ENCODE measurements at places on chromosomes 13 and 19.

DNA sequence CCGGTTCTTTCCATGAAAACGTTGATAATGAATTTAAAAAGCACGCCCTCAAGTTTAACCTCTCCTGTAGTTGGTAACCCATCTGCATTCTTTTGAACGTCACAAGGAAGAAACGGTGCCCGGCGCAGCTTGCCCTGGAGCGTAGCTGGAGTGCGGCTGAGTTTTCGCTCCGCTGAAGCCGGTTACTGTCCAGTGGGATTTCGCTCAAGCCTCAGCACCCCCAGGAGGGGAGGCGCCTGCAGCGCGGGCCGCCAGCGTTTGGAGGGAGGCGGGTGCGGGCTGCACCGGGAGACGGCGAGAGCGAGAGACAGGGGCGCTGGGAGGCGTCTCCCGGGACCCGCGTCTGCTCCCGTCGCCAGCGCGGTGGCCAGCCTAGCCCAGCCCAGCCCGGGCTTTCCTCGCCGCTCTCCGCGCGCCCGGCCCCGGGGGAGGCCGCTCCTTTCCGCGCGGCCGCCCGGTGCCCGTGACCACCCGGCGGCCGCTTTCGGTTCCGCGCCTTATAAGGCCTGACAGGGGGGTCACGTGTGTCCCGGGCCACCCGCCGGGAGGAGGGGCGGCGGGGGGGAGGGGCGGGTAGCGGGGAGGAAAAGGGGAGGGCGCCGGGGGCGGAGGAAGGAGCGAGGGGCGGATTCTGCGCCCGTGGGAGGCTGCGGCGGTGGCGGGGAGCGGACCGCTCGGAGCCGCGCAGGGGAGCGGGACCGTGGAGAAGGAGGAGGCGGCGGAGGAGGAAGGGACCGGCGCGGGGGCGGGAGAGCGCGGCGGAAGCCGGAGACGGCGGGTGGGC is 8.3 kb upstream of the DGKH start:
- no peak for DNase-seq

DNA sequence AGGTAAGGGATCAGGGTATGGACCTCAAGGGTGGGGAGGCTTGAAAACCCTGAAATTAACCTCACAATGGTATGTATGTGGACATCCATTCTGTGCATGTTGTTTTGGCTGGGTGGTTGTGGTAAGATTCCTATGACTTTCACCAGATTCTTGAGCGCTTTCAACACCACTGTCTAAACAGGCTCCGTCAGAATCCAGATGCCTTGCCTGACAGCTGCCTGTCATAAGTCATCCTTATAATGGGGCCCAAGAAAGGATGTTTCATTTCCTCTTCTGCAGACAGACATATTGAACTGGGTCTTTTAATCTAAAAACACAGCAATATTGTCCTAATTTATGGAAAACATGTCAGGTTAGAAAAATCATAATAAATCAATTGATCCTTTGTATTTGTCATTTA is 41.3 kb downstream of the ALOX5AP start:
- no peak for DNase-seq

DNA sequence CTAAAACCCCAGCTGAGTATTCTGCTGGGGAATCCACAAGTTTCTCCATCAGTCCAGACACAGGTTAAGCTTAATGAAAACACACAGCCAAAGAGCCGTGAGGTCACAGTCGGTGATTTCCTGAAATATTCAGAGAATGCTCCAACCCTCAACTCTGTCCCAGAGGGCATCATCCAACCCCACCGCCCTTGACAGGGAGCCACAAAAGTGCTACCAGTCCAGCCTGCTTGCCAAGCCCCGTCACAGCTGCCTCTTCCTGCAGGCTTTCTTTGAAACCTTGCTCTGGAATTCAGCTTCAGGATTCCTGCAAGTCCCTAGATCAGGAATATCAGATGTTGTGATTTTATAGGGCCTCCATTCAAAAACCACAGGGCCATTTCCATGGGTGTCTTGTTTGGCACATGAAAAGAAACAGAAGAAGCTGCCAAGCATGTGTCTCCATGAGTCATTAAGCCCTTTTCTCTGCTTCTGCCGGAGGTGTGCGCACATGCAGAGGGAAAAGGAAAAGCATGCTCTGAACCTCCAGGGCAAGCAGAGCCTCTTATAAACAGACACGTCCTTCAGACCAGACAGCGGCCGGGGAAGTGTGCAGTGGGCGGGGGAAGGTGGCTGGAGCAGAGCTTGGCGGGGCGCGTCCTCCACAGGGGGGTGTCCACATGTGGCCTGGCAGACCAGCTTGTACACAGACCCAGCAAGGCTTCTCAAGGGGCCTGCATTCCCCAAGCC is 164.7 kb downstream of the KATNAL1 start:
- DNase-seq: peak; percentile 99

GRCh38 chr13:110835721-110836604 is 78.9 kb downstream of the ANKRD10 start:
- DNase-seq: no peak

- DNase-seq: no peak
Observed at GRCh38 chr13:108734676-108735075, 105.3 kb downstream of the MYO16 start.

DNA sequence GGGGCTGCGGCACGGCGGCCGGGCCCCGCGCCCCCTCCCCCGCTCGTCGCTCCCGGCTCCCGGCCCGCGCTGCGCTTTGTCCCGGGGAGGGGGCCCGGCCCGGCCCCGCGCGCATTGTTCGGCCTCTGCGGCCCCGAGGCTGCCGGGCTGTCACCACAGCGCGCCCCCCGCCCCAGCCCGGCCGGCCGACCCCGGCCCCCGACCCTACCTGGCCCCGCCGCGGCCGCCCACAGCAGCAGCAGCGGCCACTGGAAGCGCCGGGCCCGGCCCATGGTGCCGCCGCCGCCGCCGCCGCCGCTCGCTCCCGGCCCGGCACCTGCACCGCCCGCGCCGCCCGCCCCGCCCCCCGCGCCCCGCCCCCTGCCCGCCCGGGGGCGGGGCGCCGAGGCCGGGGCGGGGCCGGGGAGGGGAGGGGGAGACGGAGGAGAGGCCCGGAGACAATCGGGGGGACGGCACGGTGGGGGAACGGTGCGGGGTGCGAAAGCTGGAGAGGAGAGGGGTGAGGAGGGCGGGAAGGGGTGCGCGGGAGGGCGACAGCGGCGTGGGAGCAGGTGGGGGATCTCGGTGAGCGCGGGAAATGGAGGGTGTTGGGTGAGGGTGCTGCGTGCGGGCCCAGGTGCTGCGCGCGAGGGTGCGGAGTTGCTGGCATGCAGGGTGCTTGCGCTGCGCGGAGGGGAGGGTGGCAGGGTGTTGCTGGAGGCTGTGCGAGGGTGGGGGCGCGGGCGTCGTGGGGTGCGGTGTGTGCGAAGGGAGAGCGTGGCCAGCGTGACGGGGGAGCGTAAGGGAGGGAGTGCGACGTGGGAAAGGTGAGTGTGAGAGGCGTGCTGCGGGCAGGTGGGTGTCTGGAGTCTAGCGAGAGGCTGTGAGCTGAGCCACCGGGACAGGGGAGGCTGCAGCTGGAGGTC is at the start of gene CADM4:
TSS of gene CADM4 (minus strand) at position 332 of the 905 bp plus-strand sequence. CDS start at position 272, 60 bp downstream.
- DNase-seq: no peak

- no peak for DNase-seq
Observed at GRCh38 chr13:35866801-35867200, 264.4 kb downstream of the DCLK1 start.

GRCh38 chr19:5011476-5012238 is 42.7 kb downstream of the KDM4B start:
- DNase-seq: no peak

DNA sequence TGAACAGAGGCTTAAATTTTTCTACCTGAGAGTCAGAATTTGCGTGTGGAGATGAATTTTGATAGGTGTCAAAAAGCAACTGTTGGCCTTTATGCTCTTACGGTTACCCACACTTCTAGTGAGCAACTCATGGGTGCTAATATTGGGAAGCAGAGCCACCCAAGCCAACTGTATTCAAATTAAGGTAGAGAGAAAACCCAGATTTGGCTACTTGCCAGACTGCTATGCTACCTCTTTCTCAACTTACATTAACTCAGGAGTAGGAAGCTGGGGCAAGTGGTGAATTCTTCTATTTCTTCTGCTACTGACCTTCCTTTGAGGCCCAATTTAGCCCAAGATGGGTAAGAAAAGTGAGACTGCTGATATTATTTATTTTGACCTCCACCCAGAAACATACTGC is 83.9 kb downstream of the OLFM4 start:
- no peak for DNase-seq

DNA sequence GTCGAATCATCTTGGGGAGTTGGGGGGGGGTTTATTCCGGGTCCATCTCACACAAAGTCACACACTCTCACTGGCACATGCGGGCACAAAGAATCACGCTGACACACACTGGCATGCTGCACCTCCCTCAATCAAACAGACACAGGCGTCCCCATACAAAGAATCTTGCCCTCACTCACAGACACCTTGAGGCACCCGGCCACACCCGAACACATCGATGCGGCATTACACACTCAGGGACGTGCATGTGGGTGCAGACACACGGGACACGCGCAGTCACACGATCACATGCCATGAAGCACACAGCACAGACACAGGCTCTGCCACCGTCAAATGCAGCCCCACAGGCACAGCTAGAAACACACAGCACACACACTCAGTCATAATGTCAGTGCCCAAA is 7.8 kb downstream of the NFIX start:
- no peak for DNase-seq

DNA sequence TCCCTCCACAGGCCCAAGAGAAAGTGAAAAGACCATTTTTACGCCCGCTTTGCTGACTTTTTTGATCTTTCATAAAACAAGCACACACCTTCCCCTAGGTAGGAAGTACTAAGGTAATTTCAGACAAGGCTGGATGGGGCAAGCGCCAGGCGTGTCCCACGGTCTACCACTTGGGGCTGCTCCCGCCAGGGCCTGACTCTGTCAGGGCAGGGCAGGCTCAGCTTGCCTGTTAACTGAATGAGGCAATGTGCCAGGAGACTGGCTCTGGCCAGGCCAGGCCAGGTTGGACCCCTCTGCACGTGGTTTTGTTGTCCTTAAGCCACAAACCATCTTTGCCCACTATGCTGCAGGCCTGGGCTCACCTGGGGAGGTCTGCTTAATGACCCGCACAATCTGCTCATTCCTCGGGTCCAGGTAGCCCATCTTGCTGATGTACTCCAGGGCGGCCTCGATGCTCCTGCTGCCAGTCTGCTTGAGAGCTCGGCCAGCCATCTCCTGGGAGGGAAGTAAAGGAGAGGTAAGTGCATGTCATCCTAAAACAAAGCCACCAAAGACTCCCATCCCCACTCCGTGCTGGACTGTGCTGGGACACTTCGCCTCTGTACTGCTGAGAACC is 70.4 kb downstream of the LATS2 start:
- no peak for DNase-seq

GRCh38 chr19:42469311-42470235 is 26.8 kb upstream of the CXCL17 start:
- no peak for DNase-seq

GRCh38 chr13:28273919-28274318 is 135.6 kb downstream of the PAN3 start:
- DNase-seq: no peak
